Testis (tissue), 5 donors: ENCODE measurements at places on chromosomes 11 and 22. TPM values are rescaled to one million over a fixed set of nuclear protein-coding genes. Genes with fewer than 3 reads are reported as not detected.

DNA sequence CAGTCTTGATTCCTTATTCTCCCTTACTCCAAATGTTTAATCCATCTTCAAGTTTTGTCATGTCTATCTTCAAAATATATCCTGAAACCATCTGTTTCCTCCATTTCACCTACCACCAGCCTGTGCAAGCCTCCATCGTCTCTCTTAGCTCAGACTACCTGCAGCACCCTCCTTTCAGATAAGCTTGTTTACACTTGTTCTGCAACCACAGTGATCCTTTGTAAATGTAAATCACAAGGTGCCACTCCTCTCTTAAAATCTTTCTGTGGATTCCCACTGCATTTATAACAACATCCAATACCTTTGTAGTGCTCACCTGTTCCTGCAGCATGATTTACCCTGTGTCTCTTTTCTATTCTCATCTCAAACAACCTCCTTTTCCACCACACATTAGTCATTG lies 31.8 kb upstream of the GPR83 start:
- peaks cover 3% of the 10 kb centered on the region for H3K36me3 ChIP-seq
- no peaks in the 10 kb centered on the region for H3K27me3 ChIP-seq
- no peaks in the 10 kb centered on the region for H3K4me1 ChIP-seq

DNA sequence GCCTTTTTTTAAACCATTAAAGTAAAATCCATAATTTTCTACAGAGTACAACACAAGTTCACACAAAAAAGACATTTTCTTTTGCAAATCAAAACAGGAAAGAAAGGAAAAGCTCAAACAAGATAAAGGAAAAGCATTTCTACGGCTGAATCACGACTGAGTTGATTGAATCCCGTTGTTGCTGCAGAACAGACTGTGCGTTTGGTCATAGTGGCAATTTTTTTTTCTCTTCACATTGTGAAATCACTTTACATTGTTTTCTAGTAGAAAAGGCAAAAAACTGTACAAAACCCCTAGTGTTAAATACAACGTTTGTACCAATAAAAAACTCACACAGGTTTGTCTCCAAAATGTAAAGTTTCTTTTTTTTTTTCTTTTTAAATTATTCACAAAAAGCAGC lies 17.3 kb upstream of the RAPSN start:
- H3K4me3 ChIP-seq = no peak overlapping the region
- no peaks in the 10 kb centered on the region for H3K27me3 ChIP-seq

GRCh38 chr11:96339706-96340554 lies 3.1 kb downstream of the MAML2 start:
- peaks cover 38% of the 10 kb centered on the region for H3K4me1 ChIP-seq
- no peak overlapping the region for H3K4me3 ChIP-seq
- peak overlapping the region; percentile 86 for H3K27ac ChIP-seq
- DNase-seq = no peak

Gene MS4A3
- 1.2 TPM for total RNA-seq

Gene KCNQ1OT1
- 5.9 TPM for total RNA-seq

DNA sequence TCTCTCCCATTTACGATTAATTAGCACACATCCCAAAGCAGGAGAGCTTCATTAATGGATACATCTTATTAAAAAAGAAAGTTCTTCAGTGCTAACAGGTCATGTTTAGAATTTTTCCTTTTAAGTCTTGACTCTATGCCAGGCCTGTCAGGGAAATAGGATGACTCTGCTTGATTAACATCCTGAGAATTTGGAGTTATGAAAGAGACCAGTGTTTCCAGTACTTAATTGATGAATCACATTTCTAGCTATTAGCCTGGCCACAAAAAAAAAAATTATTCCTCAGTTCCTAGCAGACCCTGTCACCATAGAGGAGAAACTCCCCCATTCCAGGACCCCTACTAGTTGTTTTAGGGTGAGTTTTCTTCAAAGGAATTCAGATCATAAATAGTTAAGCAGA lies 23.6 kb upstream of the ME3 start:
- no peak overlapping the region for H3K27ac ChIP-seq
- DNase-seq = no peak
- no peaks in the 10 kb centered on the region for H3K27me3 ChIP-seq
- no peaks in the 10 kb centered on the region for H3K36me3 ChIP-seq
- no peak overlapping the region for H3K4me3 ChIP-seq

DNA sequence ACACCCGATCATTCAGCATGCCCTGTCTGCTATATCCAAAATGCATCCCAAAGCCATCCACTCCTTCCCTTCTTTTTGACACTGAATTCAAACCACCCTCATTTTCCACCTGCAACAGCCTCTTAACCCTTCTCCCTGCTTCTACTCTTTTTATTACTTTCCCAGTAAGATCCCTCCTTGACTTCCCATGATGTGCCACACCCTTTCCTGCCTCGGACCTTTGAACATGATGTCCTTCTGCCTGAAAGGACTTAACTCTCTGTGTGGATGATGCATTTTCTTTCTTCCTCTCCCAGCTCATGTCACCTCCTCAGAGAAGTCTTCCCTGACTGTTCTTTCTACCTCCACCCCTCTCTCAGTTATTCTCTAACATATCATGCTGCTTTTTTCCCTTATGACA lies 36.5 kb downstream of the HTR3A start:
- H3K27me3 ChIP-seq = no peaks in the 10 kb centered on the region
- no peak overlapping the region for H3K4me3 ChIP-seq
- H3K27ac ChIP-seq = no peak overlapping the region

DNA sequence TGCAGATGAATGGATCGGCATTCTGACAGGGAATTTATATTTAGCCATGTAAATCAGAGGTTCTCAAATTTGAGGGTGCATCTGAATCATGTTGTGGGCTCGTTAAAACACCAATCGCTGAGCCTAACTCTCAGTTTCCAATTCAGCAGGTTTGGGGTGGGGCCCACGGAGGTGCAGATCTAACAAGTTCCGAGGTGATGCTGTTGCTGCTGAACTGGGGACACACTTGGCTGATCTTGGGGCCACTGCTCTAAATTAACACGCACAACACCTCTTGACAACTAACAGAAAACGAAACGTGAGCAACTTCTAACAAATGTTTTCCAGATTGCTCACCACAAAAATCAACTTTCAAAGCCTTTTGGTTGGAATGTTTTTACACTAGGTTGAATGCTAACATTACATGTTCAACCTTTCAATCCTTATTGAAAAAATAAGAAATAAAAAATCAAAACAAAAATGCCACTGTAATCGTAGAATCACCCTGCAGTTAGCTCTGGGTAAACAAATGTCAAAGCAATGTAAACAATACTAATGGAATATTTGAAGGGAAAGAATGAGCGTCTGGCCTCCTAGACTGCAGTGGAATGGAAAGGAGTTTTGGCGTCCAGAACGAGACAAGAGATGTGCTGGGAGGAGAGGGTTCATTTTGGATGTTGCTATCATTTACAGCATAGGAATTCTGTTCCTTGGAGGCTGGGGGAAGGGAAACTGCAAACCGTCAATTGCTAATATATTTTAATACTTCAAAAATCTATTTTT lies 68.3 kb upstream of the SLC6A5 start:
- H3K4me1 ChIP-seq = no peaks in the 10 kb centered on the region
- no peak overlapping the region for H3K4me3 ChIP-seq
- DNase-seq = no peak

DNA sequence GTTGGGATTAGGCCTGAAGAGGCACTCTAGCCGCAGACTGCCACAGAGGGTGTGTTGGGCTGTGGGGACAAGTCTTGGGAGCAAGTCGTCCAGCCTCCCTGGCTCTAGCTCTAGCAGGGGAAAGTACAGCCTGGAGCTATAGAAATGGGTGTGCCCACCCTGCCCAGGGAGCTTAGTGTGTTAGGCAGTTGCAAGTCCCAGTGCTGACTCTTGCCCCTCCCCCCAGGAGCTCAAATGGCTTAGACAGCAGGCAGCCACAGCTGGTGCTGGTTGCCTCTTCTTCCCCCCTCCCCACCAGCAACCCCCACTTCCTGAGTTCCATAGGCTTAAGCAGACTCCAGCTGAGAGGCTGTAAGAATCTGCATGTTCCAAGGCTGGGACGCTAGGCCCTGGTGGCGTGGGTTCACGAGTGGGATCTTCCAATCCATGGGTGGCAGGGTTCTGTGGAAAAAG lies 61.2 kb downstream of the GUCY1A2 start:
- DNase-seq = peak; percentile 17
- no peaks in the 10 kb centered on the region for H3K36me3 ChIP-seq
- no peak overlapping the region for H3K4me3 ChIP-seq
- no peaks in the 10 kb centered on the region for H3K27me3 ChIP-seq
- H3K27ac ChIP-seq = no peak overlapping the region

DNA sequence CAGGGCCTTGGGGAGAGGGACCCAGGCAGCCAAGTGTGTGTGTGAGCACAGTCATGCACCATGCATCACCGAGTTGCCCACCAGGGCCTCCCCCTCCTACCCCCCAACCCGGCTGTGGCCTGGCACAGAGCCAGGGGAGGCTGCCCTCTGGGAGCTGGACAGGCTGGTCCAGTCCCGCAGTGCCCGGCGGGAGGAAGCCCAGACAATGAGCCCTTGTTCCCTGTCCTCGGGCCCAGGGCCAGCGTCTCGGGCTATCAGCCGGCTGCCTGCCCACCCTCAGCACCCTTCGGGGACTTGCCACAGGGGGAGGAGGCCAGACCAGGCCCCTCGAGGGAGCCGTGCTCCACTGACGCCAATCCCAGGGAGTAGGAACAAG lies 4.5 kb downstream of the LRRC75B start:
- DNase-seq = peak; percentile 95
- H3K27me3 ChIP-seq = no peaks in the 10 kb centered on the region
- H3K36me3 ChIP-seq = no peaks in the 10 kb centered on the region
- no peak overlapping the region for H3K27ac ChIP-seq
- no peak overlapping the region for H3K4me3 ChIP-seq

DNA sequence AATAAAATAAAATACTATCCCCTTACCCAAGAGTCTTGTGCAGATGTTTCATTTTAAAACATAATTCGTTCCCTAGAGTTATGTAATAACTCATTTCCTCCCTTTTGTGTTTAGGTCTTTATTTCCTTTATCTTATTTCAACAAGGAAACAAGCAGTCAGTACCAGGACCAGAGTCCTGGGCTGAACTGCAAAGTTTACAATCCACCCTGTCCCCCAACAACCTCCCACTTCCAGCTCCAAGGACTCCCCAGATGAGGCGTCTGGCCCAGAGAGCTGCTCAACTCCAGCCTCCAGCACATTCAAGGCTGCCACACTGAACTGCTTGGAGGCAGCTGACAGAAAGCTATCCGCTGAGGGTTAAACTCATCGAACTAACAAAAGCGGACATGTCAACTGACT lies 4.5 kb downstream of the POLDIP3 start:
- no peak for DNase-seq
- no peaks in the 10 kb centered on the region for H3K27me3 ChIP-seq

Gene OR4A5
- total RNA-seq = not detected

GRCh38 chr11:776263-776560 lies 1.1 kb downstream of the GATD1 start:
- H3K4me1 ChIP-seq = peaks cover 30% of the 10 kb centered on the region
- DNase-seq = no peak
- no peaks in the 10 kb centered on the region for H3K27me3 ChIP-seq
- no peaks in the 10 kb centered on the region for H3K36me3 ChIP-seq
- peak overlapping the region; percentile 82 for H3K27ac ChIP-seq

DNA sequence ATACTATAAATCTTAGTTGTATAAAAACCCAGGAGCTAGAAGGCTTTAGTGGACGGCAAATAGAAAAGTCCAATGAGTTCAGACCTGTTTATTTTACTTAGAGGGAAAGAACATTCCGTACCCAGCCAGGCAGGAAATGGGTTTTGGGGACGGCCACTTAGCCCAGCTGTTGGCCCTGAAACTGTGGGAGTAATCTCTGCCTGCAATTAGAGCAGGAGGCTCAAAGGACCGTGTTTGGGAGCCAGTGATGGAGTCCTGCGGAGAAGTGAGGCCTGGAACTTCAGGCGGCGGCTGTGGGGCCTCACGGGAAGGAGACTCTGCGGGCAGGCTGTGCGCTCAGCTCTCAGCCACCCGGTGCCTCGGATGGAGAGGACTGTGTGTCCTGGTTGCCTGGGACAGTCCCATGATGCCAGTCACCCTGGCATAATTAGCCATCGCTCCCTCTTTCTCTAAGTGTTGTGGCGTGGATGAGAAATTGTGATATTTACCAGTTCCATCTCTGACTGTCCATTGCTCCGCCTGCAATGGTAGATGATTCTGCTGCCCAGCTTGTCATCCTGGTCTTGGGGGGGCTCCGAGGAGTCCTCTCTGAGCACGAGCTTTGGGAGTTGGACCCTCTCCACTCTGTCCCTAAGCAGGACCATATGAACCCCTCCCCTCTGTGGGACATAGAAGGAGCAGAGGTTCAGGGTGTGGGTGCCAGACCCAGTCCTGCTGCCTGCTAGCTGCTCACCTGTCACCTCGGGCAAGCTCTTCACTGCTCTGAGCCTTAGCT lies 530.3 kb downstream of the TBC1D22A start:
- H3K4me1 ChIP-seq = peaks cover 8% of the 10 kb centered on the region
- H3K27me3 ChIP-seq = no peaks in the 10 kb centered on the region
- peak; percentile 70 for DNase-seq
- no peak overlapping the region for H3K27ac ChIP-seq
- no peak overlapping the region for H3K4me3 ChIP-seq

- peaks cover 15% of the 10 kb centered on the region for H3K4me1 ChIP-seq
- no peaks in the 10 kb centered on the region for H3K27me3 ChIP-seq
- DNase-seq = peak; percentile 18
- H3K36me3 ChIP-seq = no peaks in the 10 kb centered on the region
- H3K27ac ChIP-seq = peak overlapping the region; percentile 74
These were observed 607 bp downstream of the DMC1 start for GRCh38 chr22:38569181-38569971.

- DNase-seq = no peak
- H3K27ac ChIP-seq = no peak overlapping the region
- H3K4me3 ChIP-seq = no peak overlapping the region
- no peaks in the 10 kb centered on the region for H3K27me3 ChIP-seq
These were observed 58.6 kb downstream of the SC5D start for GRCh38 chr11:121351083-121351630.

Gene MTCH2
- 98.8 TPM for total RNA-seq

GRCh38 chr11:102991776-102992175 lies 36.2 kb upstream of the MMP13 start:
- no peak overlapping the region for H3K27ac ChIP-seq
- DNase-seq = no peak
- no peaks in the 10 kb centered on the region for H3K27me3 ChIP-seq
- no peak overlapping the region for H3K4me3 ChIP-seq
- H3K36me3 ChIP-seq = no peaks in the 10 kb centered on the region
- H3K4me1 ChIP-seq = no peaks in the 10 kb centered on the region

Gene OR51Q1
- not detected for total RNA-seq

- no peak overlapping the region for H3K4me3 ChIP-seq
- H3K36me3 ChIP-seq = no peaks in the 10 kb centered on the region
- H3K27ac ChIP-seq = no peak overlapping the region
- DNase-seq = no peak
These were observed 325.0 kb upstream of the LUZP2 start for GRCh38 chr11:24171869-24172268.

Gene MS4A4E
- total RNA-seq = 3.8 TPM

GRCh38 chr11:64358907-64359711 lies at the start of gene RPS6KA4:
RPS6KA4 (plus strand) TSS chr11:64359162; CDS start chr11:64359236, 74 bp downstream.
- H3K4me3 ChIP-seq = peak within 1 kb of the TSS; percentile 66
- H3K27ac ChIP-seq = peak within 1 kb of the TSS; percentile 72
- H3K36me3 ChIP-seq = no peaks in the 10 kb centered on the region
- H3K27me3 ChIP-seq = no peaks in the 10 kb centered on the region
- peak; percentile 58 for DNase-seq

- H3K4me3 ChIP-seq = no peak overlapping the region
- H3K4me1 ChIP-seq = peaks cover 2% of the 10 kb centered on the region
- DNase-seq = no peak
- H3K27ac ChIP-seq = no peak overlapping the region
These were observed 38.0 kb downstream of the EIF3F start for GRCh38 chr11:8025123-8025522.

Gene KDM4F
- total RNA-seq = 0.55 TPM

Gene PGA5
- 0.43 TPM for total RNA-seq
